ENCODE measurements at places on chromosomes 2 and 18.

GRCh38 chr2:132715386-132716351, 45.7 kb upstream of the LYPD1 start:
- no peak for DNase-seq

DNA sequence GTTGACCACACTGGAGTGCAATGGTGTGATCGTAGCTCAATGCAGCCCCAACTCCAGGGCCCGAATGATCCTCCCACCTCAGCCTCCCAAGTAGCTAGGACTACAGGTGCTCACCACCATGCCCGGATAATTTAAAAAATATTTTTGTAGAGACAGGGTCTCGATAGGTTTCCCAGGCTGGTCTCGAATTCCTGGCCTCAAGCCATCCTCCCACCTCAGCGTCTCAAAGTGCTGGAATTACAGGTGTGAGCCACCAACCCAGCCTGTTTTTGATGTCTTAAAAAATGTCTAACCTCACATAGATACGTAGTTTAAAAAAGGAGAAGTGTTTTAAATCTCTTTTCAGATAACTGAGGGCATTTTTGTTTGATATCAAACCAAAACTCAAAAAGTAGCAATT, 37.6 kb downstream of the IMPA2 start:
- DNase-seq = no peak

- DNase-seq = no peak
Measured at GRCh38 chr2:78614726-78615125, 410.8 kb upstream of the REG3G start.

DNA sequence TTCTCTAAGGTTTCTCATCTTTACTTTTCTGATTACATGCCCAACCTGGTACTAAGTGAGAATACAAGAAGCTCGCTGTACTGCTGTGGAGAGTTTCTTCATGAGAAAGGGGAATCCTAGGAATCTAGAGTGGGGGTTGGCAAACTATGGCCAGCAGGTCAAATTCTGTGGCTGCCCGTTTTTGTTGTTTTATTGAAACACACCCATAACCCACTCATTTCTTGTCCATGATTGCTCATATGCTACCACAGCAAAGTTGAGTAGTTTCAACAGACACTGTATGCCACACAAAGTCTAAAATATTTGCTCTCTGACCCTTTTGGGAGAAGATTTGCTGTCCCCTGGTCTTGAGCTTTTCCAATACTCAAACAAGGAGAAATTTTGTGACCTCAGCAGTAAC, 58.8 kb downstream of the C2orf74 start:
- DNase-seq = no peak

GRCh38 chr2:122139739-122140420, 384.4 kb downstream of the TSN start:
- DNase-seq = no peak

DNA sequence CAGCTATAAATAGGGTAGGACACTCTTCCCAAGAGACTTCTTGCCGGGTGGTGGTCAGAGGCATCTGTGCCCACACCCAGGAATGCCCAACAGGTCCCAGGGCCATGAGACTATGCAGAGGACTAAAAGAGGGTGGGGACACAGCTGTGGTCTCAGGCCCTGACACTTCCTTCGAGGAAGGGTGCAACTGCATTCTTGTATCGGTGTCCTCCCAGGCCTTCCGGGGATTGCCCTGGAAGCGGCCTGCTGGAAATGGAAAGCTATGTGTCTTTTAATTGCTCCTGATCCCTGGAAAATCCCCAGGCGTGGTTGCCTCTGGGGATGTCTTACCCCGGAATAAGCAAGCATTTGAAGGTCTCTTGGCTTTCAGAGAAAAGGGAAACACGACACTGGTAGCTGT, 176.7 kb downstream of the SOX11 start:
- DNase-seq = no peak

GRCh38 chr2:85666435-85667316, 1.3 kb downstream of the SFTPB start:
- DNase-seq = no peak

GRCh38 chr2:200363279-200363678, 56.8 kb downstream of the SPATS2L start:
- no peak for DNase-seq

DNA sequence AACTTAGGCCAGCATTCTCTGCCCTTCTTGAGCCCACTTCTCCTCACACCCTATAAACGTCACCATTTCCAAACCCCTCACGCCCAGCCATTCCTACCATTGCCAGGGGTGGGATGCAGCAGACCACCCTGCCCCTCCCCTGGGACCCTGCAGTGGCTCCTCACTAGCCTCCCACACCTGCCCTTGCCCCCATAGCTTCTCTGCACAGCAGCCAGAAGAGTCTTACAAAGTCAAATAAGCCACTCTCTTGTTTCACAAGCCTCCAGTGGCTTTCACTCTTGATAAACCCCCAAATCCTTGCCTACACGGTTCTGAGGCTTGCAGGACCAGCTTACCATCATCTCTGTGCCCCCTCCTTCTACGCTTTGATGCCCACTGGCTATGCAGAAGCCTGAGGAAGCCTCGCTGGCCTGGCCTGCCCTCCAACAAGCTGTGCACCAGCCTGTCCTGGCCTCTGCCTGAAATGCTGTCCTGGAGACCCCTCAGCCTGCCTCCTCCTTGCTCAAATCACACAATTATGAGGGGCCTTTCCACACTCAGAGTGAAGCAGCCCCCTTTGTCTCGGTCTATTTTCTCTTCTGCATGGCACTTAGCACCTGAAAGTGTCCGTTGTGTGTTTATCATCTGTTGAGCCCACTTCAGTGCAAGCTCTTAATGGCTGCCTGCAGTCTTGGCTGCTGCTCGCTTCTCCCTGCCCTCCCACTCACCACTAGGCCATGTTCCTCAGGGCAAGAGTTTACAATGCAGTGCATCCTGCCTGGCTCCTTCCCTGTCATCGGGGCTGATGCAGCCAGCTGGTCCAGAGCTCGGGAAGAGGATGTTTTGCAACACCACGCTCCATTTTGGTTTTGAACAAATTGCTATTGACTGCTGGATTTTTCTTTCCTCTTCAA, 82.6 kb upstream of the RGPD5 start:
- no peak for DNase-seq

DNA sequence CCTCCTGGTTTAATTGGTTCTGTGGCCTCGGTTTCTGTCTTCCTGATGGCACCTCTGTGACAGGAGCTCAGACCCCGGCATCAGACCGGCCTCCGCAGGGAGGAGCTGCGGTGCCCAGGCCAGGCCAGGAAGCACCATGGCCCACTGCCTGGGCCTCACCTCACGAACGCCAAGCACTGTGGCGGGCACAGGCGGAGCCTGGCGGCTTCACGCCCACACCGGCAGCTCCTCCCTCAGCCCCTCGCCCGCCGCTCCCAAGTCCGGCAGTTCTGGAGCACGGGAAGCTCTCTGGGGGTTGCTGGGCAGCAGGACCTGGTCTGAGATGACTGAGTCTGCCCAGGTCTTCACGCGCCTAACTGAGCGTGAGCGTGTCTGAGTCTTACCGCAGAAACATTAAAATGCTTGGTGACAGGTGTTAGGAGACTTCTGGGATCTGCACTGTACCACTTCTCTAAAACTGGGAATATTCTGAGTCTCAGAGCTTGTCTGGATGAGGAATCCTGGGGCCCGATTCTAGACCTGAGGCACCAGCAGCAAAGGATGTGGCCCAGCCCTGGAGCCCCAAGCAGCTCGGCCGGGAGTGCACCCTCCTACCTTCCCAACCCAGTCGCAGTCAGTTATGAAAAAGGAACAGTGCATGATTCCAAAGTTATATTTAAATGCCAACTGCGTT, 21.9 kb downstream of the RTP5 start:
- DNase-seq = no peak

GRCh38 chr2:168751104-168751740, 51.2 kb upstream of the NOSTRIN start:
- DNase-seq = peak; percentile 7

DNA sequence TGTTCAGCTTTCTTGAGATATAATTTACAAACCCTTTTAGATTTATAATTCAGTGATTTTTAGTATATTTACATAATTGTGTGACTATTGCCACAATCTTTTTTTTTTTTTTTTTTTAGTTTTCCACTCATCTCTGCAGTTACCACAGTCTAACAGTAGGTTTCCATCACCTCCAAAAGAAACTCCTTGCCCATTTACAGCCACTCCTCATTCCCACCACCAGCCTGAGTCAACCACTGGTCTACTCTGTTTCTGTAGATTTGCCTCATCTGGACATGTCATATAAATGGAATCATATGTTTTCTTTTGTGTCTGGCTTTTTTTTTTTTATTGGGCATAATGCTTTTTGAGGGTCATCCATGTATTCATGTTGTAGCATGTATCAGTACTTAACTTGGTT, 16.1 kb downstream of the MTX2 start:
- DNase-seq = no peak

DNA sequence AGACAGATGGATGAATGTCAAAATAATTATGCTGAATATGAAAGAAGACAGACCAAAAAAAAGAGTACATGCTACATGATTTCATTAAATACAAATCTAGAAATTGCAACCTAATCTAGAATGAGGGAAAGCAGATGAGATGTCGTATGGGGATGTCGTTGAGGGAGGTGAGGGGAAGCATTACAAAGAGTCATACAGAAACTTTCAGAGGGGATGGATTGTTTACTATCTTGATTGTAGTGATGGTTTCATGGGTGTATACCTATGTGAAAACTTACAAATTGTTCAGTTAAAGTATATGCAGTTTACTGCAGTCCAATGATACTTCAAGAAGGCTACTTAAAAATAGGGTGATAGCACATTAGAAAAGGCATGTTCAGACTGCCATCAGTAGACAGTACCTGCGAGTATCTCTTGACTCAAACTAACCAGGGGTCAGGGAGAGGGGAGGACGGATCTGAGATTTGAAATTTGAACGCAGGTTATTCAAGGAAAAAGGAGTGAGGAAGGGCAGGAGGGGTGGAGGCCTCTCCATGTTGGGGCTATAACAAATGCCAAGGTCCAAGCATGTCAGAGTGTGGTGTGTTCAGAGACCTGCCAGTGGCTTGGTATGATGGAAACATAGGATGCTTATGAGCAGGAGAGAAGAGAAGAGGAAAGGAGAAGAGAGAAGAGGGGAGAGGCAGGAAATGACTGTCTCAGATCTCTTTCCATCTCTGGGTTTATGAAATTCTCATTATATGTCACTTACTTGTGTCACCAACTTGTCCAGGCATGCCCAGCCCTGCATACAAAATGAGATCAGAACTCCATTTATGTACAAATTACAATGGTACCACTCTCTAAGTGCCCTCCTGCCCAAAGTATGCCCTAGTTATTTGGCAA, 257.3 kb upstream of the CXCR4 start:
- no peak for DNase-seq

DNA sequence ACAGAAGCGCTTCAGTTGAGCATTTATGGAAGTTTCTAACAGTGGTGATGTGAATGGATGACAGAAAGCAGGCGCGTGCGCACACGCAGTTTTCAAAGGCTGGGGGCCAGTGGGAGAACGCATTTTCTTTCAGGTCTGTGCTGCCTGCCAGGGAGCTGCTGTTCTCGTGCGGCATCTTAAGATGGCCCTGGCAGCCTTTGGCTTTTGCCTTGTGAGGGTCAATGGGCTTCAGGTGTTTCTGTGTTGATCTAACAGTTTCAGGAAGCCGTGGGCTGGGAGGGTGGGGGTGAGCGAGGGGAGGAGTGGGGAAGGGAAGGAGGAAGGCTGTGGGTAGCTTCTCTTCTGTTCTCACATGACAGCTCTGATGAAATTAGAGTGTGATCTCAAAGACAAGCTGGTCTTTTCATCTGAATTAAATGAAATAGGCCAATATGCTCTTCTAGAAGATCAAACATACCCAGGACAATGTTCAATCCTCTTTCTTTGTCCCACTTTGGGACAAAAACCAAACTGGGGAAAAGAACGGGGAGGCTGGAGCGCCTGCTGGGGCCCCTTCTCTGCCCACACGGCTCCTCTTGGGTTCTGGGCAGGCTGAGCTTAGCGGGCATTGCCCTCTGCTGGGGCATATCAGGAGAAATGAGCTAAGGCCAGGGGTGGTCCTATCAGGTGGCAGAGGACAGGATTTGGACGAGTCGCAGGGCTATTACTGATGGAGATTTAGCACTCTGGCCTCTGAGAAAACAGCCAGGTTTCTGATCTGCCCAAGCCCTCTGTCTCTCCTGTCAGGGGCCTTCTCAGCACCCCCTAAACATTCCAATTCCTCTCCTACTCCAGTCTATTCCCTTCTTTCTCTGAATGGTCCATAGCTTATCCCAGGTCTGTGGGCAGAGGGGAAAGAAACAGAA, 126.2 kb upstream of the LGALSL start:
- DNase-seq = peak; percentile 44

DNA sequence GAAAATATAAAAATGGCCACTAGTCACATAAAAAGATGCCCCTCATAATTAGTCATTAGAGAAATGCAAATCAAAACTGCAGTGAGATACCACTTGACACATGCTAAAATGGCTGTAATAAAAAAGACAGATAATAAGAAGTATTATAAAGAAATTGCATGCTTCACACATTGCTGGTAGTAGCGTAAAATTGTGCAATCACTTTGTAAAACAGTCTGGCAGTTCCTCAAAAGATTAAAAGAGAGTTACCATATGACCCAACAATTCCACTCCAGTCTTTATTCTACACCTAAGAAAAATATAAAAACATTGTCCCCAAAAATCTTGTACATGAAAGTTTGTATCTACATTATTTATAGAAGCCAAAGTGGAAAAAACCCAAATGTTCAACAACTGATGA, 170.6 kb upstream of the FIGN start:
- DNase-seq = no peak

GRCh38 chr2:239520811-239521517, 120.1 kb upstream of the HDAC4 start:
- no peak for DNase-seq

GRCh38 chr2:134368009-134368817, 114.3 kb downstream of the MGAT5 start:
- DNase-seq = no peak

DNA sequence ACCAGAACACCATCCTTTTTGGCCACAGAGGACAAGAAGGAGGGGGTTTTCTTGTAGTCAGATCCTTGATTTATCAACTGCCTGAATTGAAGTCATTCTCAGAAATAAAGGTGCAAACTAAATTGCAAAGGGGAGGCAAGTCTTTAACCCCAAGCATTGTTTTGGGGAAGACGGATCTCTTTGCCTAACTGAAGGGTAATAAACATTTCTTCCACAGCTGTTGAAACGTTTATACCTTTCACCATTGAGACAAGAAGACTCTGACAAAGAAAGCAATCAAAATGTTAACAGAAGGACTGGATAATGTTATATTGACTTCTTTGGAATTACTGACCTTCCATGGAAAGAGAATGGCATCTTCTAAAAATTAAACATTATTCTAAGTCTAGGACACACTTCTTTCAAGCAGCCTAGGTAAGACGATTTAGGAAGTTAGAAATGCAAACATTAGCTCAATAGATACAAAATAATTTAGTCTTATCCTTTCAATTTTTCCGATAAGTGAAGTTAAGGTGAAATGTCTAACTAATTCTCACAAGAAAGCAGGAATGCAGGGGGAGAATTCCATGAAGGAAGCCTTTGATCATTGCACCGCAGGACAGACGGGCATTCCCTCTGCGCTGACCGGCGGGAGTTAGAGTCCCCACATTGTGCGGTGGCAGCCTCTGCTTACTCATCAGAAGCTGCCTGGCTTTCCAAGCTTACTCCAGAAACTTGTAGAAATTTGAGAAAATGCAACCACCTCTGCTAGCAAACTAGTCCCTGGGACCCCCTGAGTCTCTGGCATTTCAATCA, 69.4 kb upstream of the COPS8 start:
- DNase-seq = no peak
